ENCODE measurements at places on chromosomes 2 and 18.

DNA sequence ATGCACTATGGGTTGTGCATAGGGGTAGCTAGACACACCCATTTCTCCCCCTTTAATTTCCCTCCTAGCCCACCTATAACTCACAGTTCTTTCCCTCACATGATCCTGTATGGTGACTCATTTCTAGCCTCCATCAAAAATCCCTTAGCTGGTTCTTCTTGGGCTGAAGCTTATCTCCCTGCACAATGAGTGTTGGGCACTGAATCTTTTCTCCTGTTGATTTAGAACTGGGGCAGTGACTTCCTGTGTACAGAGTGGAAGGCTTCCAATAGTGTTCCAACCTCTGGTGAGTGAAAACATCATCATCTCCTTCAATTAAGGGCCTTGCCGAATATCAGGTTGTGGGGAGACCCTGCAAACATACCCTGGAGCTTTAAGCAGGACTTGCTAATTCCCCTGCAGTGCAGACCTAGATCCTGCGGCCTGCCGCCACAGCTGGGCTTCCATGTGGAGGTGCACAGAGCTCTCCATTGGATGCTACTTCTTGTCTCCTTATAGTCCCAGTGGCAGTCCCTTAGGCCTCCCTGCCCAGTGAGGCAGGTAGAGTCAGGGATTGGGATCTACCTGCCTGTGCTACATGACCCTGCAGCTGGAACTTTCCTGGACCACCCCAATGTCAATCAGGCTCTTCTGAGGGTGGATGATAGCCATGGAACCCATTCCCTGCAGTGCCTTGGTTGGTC is 121.8 kb downstream of the PLB1 start:
- no peaks in the 10 kb centered on the region for H3K36me3 ChIP-seq
- no peaks in the 10 kb centered on the region for H3K27me3 ChIP-seq
- H3K27ac ChIP-seq = no peak overlapping the region
- H3K4me1 ChIP-seq = peaks cover 28% of the 10 kb centered on the region
- H3K4me3 ChIP-seq = no peak overlapping the region

- H3K4me1 ChIP-seq = peaks cover 3% of the 10 kb centered on the region
- DNase-seq = no peak
- no peak overlapping the region for H3K4me3 ChIP-seq
- no peaks in the 10 kb centered on the region for H3K27me3 ChIP-seq
- H3K27ac ChIP-seq = no peak overlapping the region
- no peaks in the 10 kb centered on the region for H3K36me3 ChIP-seq
These were observed 90.3 kb downstream of the OLA1 start for GRCh38 chr2:174158003-174158402.

DNA sequence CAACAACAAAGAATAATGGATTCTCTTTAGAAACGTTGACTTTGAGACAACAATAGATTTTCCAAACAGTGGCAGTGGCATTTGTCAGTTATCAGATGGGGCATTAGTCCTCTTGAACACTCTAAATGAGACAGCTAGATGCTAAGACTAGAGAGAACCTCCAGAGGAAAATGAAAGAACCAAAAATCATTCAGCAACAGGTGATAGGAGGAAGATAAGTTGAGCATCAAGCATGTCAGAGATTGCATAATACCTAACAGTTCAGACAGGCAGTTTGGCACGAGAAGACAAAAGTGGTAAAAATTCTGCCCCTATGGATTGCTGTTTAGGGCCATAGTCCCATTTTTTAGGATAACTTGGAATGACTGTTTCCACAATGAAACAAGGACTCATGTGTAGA is 67.9 kb upstream of the NOL4 start:
- H3K4me3 ChIP-seq = no peak overlapping the region
- no peak overlapping the region for H3K27ac ChIP-seq
- no peak for DNase-seq

DNA sequence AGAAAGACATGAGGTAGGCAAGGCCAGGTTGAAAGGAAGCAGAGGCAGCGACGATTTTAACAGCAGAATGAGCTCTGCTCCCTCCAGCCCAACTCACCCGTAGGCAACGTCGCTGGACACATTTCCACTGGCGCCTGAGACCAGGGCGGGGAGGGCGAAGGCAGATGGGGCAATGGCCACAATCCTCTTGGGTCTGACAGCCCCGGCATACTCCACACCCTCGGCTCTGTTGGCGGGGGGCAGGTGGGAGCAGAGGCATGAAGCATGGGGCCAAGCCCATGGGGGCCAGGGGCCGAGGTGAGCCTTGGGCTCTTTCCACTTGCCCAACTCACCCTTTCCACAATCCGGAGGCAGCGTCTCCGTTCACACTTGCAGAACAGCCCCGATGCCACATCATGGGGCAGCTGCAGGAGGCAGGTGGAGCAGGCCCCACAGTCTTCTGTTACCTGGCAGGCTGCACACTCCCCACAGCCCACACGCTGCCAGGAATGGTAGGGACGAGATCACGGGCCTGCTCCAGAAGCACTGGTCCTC is 5.8 kb downstream of the MBD1 start:
- no peaks in the 10 kb centered on the region for H3K27me3 ChIP-seq
- peaks cover 19% of the 10 kb centered on the region for H3K4me1 ChIP-seq
- H3K36me3 ChIP-seq = peaks cover 56% of the 10 kb centered on the region
- H3K4me3 ChIP-seq = no peak overlapping the region

DNA sequence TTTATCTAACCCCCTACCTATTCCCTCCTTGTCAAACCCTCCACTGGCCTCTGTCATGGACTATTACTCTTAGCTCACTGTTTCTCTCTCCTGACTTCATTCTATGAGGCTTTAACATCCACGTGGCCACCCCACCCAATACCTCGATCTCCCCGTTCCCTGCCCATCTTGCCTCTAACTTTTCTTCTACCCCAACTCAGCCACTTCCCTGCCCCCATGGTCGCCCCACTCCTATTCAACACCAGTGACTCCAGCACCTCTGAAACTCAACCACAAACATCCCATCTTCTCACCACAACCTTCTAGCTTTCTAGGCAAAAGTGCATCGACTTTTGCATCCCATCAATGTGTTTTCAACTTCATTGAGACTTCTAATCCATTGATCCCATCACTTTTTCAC is 94.2 kb upstream of the EPAS1 start:
- no peak overlapping the region for H3K4me3 ChIP-seq
- no peaks in the 10 kb centered on the region for H3K4me1 ChIP-seq
- no peak for DNase-seq
- no peaks in the 10 kb centered on the region for H3K36me3 ChIP-seq
- no peak overlapping the region for H3K27ac ChIP-seq

DNA sequence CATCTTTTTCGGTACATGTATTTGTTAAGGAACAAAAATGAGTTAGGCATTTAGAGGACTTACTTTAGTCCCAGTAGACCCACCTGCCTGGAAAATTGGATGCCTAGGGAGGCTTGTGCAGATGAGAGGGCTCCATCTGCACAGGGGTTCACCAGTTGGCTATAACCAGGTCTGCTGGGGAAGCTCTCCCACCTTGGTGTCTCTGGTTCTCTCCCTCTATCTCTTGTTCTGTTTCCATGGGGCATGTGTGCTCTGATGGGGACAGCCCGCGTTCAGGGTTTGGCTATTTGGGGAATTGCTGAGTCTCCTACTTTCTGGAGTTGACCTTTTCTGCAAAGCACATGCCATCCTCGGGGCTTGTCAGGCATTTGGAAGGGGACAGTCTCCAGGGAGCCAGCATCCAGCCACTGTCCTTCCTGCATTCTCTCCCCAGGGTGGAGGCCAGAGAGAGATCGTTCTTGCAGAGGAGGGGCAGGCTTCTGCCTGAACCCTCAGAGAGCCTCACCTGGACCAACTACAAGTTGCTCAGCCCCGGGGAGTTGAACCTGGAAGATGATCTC is 157.3 kb downstream of the KLHL29 start:
- DNase-seq = no peak
- H3K4me3 ChIP-seq = no peak overlapping the region
- no peaks in the 10 kb centered on the region for H3K36me3 ChIP-seq
- no peak overlapping the region for H3K27ac ChIP-seq
- H3K4me1 ChIP-seq = no peaks in the 10 kb centered on the region

DNA sequence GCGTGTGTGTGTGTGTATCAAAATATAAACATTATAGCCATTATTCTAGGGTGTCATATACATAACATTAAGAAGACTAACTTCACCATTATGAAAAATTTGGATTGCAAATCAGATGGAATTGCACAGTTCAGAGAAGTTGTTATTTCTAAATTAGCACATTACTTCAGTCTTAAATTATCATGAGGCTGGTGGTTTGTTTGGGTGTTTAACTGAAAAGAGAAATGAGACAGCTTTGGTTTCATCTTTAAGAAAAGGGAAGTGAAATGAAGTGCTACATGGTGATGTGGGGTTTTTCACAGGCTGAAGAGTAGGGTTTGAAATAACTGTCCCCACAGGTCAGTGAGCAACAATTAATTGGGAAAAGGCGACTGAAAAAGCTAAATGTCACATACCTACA is 161.2 kb upstream of the XIRP2 start:
- DNase-seq = no peak
- H3K27me3 ChIP-seq = no peaks in the 10 kb centered on the region
- H3K4me3 ChIP-seq = no peak overlapping the region
- no peaks in the 10 kb centered on the region for H3K36me3 ChIP-seq

GRCh38 chr2:60106836-60107529 is 446.5 kb downstream of the BCL11A start:
- no peaks in the 10 kb centered on the region for H3K4me1 ChIP-seq
- no peaks in the 10 kb centered on the region for H3K27me3 ChIP-seq
- no peaks in the 10 kb centered on the region for H3K36me3 ChIP-seq
- no peak overlapping the region for H3K27ac ChIP-seq
- H3K4me3 ChIP-seq = no peak overlapping the region

DNA sequence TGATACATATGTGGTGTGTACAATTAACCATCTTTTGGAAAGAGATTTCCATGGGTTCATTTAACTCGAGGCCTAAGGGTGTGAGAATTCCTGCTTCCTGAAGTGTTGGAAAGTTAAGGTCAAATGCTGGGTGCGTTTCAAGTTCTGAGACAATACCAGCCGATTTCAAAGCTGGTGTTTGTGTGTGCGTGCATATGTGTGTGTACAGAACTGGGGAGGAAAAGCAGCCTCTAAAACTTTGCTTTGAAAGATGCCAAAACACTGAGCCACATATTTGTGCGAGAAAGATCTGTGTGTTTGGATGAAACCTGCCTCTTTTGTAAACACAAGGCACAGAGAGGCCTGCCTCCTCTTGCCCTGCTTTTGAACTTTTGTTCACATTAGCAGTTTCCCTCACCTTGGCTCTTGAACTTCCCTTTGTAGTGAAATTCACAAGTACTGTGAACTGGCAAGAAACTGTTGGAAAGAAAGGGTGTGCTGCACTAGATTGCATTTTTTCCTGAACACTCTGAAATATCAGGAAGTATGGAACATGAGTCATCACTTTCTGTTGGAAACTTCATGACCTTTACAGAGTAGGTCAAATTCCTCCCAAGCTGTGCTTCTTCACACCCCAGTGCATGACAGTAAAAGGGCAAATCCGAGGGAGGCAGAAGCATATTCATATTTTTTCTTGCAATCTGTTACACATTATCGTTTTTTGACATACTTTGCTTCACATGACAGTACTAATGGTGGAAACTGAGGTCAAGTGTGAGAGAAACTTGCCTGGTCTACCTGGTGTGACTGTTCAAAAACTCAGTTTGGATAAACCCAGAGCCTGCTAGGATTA is 20.0 kb upstream of the CAVIN2 start:
- peak; percentile 95 for DNase-seq
- H3K4me1 ChIP-seq = peaks cover 29% of the 10 kb centered on the region
- H3K27ac ChIP-seq = peak overlapping the region; percentile 80
- no peaks in the 10 kb centered on the region for H3K27me3 ChIP-seq
- H3K36me3 ChIP-seq = no peaks in the 10 kb centered on the region

DNA sequence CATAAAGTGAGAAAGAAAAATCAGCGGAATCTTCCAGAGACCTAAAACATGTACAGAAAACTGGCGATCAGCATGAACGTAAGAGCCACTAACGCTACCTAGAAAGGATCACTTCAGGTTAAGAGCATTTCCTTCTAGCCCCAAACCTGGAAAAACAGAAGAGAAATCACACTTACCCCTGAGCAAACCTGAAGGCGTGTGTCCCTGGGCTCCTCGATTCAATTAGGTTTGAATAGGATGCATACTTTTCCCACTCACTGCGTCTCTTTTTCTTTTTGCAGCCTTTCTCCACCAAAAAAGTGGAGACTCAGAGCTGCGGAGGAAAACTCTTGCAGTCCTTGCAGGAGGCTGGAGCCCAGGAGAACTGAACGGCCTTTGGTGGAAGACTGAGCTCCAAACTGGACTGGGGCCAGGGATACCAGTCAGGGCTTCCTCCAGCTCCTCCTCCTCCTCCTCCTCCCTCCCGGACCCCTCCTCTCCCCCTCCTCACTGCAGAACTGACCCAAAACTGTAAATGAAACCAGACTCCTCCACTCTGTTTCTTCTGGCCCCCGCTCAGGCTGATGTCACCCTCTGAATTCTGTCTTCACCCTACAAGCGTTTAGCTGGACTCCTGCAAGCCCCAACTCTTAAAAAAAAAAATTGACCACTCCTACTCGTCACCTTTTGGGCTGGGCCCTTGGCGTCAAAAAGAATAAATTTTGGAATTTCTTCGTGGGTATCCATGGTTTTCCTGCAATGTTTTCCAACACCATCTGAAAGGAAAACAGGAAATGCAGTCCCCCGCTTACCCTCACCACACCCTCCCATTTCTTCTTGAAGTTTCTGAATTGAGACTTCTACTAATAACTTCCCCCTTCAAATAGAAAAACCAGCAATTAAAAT is at the start of gene COL6A3:
Gene COL6A3, minus strand, starts transcription at position 388 of the 885 bp plus-strand sequence. CDS start 17,347 bp downstream, outside the sequence.
- peaks cover 16% of the 10 kb centered on the region for H3K4me1 ChIP-seq
- peaks cover 5% of the 10 kb centered on the region for H3K36me3 ChIP-seq
- no peaks in the 10 kb centered on the region for H3K27me3 ChIP-seq
- H3K27ac ChIP-seq = peak within 1 kb of the TSS; percentile 49
- DNase-seq = peak; percentile 57

DNA sequence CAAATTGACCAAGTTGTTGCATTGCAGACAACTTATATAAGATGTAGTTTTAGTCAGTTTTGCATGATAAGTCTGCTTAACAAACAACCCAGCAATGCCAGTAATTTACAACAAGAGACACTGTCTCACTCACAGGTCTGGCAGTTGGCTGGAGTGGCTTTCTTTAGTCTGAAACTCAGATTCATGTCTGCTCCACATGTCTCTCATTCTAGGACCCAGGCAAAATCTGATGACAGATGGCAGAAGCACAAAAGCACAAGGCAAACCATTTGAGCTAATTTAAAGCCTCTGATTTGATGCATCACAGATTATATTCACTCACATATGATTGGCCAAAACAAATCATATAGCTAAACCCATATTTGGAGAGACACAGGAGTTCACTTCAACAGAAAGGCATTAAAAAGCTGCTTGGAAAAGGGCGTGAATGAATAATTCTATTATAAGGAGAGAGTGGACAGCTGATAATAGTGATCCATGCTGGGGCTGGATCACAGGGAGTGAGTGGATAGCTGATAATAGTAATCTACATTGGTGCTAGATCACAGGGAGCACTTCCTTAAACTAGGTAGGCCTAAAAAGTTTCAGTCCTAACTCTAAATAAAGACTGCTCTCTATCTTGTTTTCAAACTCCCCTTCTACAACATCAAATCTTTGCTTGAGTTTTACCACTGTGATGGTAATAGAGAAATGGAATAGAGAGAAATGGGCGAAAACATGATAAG is 593.2 kb upstream of the ZNF804A start:
- H3K27me3 ChIP-seq = no peaks in the 10 kb centered on the region
- H3K36me3 ChIP-seq = no peaks in the 10 kb centered on the region
- H3K27ac ChIP-seq = peak overlapping the region; percentile 32
- H3K4me3 ChIP-seq = no peak overlapping the region

GRCh38 chr2:191845248-191845715 is 1.6 kb downstream of the CAVIN2 start:
- H3K4me1 ChIP-seq = peaks cover 19% of the 10 kb centered on the region
- H3K36me3 ChIP-seq = no peaks in the 10 kb centered on the region
- H3K27ac ChIP-seq = no peak overlapping the region
- H3K27me3 ChIP-seq = no peaks in the 10 kb centered on the region

GRCh38 chr2:142819411-142819810 is 58.1 kb upstream of the KYNU start:
- no peaks in the 10 kb centered on the region for H3K36me3 ChIP-seq
- no peaks in the 10 kb centered on the region for H3K4me1 ChIP-seq
- H3K27ac ChIP-seq = no peak overlapping the region
- DNase-seq = peak; percentile 60
- peaks cover 2% of the 10 kb centered on the region for H3K27me3 ChIP-seq

Data from astrocyte (in vitro differentiated cells and primary cell).